ENCODE measurements at places on chromosomes 2 and 18. TPM values are rescaled to one million over a fixed set of nuclear protein-coding genes. Genes with fewer than 3 reads are reported as not detected.

GRCh38 chr2:41937464-41937906 lies 110.3 kb upstream of the PKDCC start:
- no peak for DNase-seq
- no peak overlapping the region for H3K27ac ChIP-seq
- H3K36me3 ChIP-seq = no peaks in the 10 kb centered on the region
- H3K4me3 ChIP-seq = no peak overlapping the region

GRCh38 chr2:54321047-54321446 lies 65.0 kb upstream of the TSPYL6 start:
- H3K27me3 ChIP-seq = no peaks in the 10 kb centered on the region
- H3K4me3 ChIP-seq = no peak overlapping the region
- no peaks in the 10 kb centered on the region for H3K36me3 ChIP-seq
- no peak for DNase-seq
- H3K27ac ChIP-seq = no peak overlapping the region

GRCh38 chr18:34729264-34729663 lies 19.2 kb downstream of the DTNA start:
- H3K4me3 ChIP-seq = no peak overlapping the region
- peaks cover 10% of the 10 kb centered on the region for H3K27me3 ChIP-seq
- peak; percentile 9 for DNase-seq
- peaks cover 3% of the 10 kb centered on the region for H3K4me1 ChIP-seq
- H3K27ac ChIP-seq = no peak overlapping the region

- H3K27ac ChIP-seq = no peak overlapping the region
- no peaks in the 10 kb centered on the region for H3K36me3 ChIP-seq
- DNase-seq = no peak
- H3K4me3 ChIP-seq = no peak overlapping the region
- H3K4me1 ChIP-seq = no peaks in the 10 kb centered on the region
- H3K27me3 ChIP-seq = peaks cover 2% of the 10 kb centered on the region
Observed at GRCh38 chr2:1321321-1321720, 91.9 kb upstream of the TPO start.

DNA sequence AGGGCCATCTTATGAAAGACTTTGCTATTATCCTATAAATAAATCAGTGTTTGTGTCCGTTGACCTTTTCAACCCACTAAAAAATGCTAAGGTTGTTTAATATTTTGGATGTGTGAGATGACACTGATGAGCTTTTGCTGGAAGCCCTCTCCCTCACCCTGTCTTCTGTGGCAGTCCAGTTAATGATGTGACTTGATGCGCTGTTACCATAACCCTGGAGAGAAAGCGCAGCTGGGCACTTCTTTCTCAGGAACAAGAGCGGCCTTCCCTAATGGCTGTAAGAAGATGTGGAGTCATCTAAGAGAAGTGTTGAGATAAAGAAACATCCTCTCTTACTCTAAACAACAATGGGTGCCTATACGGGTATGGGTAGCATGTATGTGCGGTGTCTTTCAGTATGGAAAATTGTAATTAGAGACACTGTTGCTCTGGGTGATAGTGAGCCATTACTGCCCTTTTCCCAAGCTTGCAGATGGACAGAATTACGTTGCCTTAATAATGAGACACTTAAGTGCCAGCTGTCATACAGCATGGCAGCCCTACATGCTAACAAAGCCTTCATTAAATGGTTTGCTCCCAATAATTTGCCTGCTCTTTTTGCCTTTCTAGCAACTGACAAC lies 165.6 kb upstream of the NABP1 start:
- no peak overlapping the region for H3K27ac ChIP-seq
- no peaks in the 10 kb centered on the region for H3K4me1 ChIP-seq
- H3K4me3 ChIP-seq = no peak overlapping the region
- no peak for DNase-seq
- H3K36me3 ChIP-seq = no peaks in the 10 kb centered on the region

GRCh38 chr2:176079285-176079830 lies 4.4 kb downstream of the EVX2 start:
- H3K4me1 ChIP-seq = peaks cover 17% of the 10 kb centered on the region
- peak overlapping the region; percentile 63 for H3K27ac ChIP-seq
- peaks cover 76% of the 10 kb centered on the region for H3K27me3 ChIP-seq
- peak overlapping the region; percentile 49 for H3K4me3 ChIP-seq
- H3K36me3 ChIP-seq = peaks cover 15% of the 10 kb centered on the region
- DNase-seq = no peak

GRCh38 chr18:54052259-54052658 lies 172.2 kb downstream of the MBD2 start:
- no peaks in the 10 kb centered on the region for H3K36me3 ChIP-seq
- H3K4me3 ChIP-seq = no peak overlapping the region
- no peak overlapping the region for H3K27ac ChIP-seq
- no peak for DNase-seq
- no peaks in the 10 kb centered on the region for H3K4me1 ChIP-seq
- H3K27me3 ChIP-seq = peaks cover 2% of the 10 kb centered on the region

GRCh38 chr18:23142251-23142929 lies 7.1 kb downstream of the CABLES1 start:
- H3K27ac ChIP-seq = no peak overlapping the region
- no peak overlapping the region for H3K4me3 ChIP-seq
- H3K27me3 ChIP-seq = peaks cover 9% of the 10 kb centered on the region
- no peaks in the 10 kb centered on the region for H3K36me3 ChIP-seq
- DNase-seq = no peak

The RGPD4 gene
- 0.07 TPM for total RNA-seq

The ABCG5 gene
- not detected for total RNA-seq

The CAVIN2 gene
- total RNA-seq = not detected
